ENCODE measurements at places on chromosomes 13 and 19. TPM values are rescaled to one million over a fixed set of nuclear protein-coding genes. Genes with fewer than 3 reads are reported as not detected.
A peak's percentile ranks its signal among the peaks of the same experiment; 100 is the strongest.

GRCh38 chr19:53773999-53774398, 50.1 kb downstream of the NLRP12 start:
- no peak for DNase-seq

DNA sequence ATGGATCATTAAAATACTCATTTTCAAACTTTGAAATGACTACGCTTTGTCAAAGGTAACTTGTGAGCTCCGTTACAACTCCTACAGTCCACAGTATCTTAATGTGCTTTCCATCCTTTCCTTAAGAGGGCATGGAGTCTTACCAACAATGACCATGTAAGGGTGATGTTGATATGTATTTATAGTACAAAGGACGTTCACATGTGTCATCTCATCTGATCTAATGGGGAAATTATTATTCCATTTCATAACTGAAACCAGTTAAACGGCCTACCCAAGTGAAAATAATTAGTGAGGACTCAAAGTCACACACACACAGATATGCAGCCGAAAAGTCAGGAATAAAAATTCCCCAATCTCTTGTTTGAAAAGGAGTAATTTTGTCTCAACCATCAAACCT, 9.6 kb downstream of the USP12 start:
- DNase-seq = no peak

DNA sequence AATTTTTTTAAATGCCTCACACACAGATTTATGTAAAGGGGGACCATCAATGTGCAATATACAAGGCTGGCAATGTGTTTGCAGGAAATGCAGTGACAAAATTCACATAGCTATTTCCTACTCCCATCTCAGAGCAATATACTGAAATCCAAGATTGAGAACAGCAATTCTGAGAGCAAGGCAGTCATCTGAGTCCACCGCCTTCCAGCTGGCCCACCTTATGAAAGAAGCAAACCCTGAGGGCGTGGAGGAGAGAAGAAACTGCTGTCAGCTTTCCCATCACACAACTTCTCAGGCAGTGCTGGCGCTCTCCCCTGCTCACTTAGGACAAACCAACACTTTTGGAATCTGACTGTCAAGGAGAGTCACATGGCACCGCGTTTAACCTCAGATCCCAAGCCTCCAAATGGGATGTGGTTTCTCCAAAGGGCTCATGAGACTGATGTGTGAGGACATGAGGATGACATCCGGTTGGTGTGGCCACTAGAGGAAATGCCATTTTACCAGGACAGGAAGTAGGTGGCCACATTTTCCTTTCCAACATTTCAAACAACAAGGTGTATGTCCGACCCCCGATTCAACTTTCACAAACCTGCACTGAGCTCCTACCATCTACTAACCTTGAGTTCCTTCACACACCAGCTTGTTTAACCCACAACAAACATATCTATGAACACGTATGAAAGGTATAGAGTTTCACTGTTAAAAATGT, 3.7 kb upstream of the DOCK9 start:
- DNase-seq = no peak

GRCh38 chr19:2575734-2576481, 100.0 kb downstream of the GADD45B start:
- peak; percentile 43 for DNase-seq

DNA sequence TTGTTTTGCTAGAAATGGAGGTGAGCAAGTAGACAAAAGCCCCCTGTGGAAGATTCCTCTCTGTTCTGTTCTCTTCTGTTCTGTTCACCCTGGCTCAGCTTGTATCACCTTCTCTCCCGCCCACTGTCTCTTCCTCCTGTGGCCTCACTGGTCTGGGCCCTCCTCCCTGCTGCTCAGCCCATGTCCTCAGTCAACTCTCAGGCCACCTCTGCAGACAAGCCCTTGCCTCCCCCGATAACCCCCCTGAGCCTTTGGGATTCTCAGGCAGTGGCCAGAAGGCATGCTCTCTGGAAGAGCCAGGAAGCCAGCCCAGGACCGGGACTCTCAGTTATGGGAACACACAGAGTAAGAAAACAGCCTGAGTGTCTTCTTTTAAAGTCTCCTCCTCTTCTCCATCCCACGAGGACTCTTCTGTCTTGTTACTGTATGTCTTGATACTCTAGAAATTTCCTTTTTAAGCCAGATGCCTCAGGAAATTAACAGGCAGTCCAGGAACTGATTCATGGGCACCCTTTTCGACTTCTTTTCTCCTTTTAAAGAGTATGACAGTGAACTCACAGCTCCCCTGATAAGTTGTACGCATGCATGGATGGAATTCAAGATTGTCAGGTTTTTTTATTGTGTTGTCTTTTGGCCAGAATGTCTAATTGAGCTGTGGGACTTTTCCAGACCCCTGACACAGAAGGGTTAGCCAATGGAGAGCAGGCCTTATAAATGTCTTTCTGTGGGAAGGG, 33.7 kb downstream of the SHISA2 start:
- peak; percentile 85 for DNase-seq

DNA sequence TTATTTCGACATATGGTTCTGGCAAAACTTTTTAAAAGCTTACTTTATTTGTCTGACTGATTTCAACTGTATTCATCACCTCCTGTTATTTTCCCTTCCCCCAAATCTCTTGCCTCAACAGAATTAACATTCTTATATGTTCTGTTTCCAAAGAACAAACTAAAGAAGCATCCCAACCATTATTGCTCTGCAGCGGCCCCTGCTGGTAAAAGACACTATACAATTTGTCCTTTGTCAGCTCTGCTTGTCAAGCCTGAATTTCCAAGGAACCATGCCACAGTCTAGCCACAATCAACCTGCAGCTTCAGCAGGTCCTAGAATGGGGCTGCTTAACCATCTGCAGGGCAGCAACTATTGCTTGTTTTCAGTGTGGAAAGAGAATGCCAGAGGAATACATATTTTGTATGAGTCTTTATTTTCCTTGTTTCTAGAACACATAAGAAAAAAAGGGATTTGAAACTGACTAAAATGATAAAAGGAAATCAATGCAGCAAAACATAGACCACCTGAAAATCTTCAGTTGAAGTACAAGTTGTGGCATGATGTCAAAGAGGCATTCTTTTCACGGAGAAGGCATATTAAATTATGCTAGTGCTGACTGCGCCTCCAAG, 845.3 kb downstream of the DIAPH3 start:
- DNase-seq = peak; percentile 86

DNA sequence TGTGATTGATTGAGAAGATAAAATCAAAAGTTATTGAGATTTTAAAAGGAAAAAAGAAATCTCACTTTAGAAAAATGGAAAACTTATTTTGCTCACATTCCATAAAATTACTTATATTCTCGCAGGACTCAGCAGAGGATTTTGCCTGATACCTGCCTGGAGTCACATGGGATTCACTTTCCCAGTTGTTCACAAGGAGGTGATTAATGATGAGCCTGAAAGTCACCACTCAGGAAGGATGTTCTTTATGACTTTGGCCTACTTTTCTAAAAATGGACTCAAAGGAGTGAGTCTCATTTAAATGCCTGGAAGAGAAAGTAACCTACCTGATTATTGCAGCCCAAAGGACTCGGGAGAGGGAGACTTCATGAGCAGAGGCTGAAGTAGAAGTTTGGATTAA, 34.5 kb upstream of the FAM216B start:
- DNase-seq = no peak

DNA sequence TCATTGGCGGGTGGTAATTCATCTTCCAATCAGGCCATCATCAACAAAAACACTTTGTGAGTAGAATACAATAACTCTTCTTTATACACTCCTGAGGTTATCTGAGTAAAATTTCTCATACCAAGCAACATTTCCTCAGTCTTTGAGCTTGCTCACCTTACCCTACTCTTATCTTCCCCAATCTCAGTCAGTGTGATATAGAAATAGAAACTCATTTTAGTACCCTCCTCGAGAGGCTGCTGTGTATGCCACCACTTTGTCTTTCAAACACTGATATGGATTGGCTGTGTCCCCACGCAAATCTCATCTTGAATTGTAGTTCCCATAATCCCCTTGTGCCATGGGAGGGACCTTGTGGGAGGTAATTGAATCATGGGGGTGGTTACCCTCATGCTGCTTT, 209.7 kb downstream of the RBM26 start:
- no peak for DNase-seq

DNA sequence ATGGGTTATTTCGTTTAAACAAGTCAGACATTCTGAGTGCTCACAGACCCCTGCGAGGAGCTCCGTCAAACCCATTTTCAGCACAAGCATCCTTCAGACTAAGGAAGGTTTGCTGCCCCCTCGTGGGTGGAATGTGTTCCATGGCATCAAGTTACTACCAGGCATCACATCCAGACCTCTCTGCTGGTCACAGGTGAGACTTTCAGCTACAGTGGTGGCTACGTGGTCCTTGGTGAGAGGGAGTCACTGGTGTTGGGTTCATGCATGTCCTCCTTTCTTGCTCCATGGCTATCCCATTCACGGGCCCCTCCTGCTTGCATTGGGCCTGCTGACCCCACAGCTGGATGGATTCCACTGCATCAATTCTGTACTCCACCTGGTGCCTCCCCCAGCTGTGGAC, 9.1 kb upstream of the LILRB5 start:
- peak; percentile 62 for DNase-seq

DNA sequence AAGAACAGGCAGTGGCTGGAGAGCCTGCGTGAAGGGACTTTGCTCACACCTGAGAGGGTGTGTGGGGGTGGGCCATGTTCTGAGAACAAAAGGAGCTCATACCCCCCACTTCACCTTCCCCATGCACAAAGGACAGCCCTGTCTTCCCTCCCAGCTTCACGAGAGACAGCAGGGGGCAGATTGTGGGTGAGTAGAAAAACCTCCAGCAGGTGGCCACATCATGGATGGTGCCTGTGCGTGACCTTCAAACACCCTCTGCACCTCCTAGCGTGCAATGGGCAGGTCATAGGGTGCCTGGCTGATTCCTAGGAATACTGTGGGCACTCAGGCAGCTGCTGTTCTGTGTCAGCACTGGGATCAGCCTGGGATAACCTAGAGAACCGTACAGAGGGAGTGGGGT, 36.3 kb upstream of the PSG9 start:
- no peak for DNase-seq

- peak; percentile 83 for DNase-seq
Observed at GRCh38 chr19:51552996-51553725, 17.9 kb upstream of the ZNF175 start.

DNA sequence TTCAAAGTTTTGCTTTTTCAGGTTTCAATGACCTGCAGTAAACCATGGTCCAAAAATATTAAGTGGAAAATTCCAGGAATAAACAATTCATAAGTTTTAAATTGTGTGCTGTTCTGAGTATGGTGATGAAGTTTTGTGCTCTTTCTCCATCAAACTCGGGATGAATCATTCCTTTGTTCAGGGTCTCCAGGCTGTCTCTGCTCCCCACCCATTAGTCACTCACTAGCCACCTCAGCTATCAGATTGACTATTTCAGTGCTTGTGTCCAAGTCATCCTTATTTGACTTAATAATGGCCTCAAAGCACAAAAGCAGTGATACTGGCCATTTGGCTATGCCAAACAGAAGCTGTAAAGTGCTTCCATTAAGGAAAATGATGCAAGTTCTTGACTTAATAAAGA, 1140.4 kb downstream of the EFNB2 start:
- no peak for DNase-seq

GRCh38 chr13:48594096-48594815, 59.5 kb upstream of the CYSLTR2 start:
- DNase-seq = no peak

DNA sequence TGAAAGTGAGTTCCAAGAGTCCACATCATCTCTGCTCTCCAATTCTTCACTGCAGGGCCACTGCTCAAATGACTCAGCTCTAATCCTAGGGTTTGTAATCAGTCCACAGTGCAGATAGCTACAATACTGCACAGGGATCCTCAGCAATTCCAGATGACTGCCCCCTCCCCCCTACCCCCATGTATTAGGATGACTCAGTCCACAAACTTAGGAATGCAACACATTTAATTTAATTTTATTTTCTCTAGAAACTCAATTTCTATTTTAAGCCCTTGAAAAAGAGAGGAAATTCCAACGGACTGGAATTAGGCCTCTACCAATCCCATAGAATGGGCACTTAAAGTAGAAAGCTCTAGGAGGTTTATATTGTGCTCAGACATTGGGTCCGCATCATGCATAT, 173.8 kb upstream of the SOX21 start:
- no peak for DNase-seq

The CEACAM4 gene
- polyA plus RNA-seq = 0.35 TPM

The URAD gene
- not detected for polyA plus RNA-seq

The PLPP2 gene
- polyA plus RNA-seq = 0.21 TPM

The LGALS7 gene
- 0.35 TPM for polyA plus RNA-seq

The SPIB gene
- 0.11 TPM for polyA plus RNA-seq

The LILRA5 gene
- polyA plus RNA-seq = 0.61 TPM

The UPF1 gene
- polyA plus RNA-seq = 29.8 TPM

Measured in muscle of leg (tissue), 16 donors.